ENCODE measurements at places on chromosomes 12 and 14.

- no peak for DNase-seq
These were observed 11.6 kb downstream of the CDK2AP1 start for GRCh38 chr12:123260081-123260480.

DNA sequence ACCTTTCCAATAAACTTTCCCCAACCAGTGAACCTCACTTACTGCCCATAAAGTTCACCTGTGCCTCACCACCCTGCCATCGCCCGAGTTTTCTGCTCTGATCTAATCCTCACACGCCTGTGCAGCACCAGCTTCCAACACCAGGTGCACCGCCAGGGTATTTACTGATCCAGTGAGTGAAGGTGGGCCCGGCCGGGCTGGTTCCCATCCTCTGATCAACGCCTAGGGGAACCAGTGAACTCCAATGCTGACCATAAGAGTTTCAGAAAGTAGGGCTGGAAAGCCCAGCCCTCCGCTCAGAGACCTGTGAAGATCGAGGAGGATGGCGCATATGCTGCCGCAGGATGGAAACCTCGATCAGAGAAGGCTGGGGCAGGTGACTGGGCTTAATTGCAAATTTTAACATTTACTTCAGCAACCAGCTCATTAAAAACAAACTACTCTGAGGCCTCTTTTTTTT lies 685 bp upstream of the MYL6B start:
- DNase-seq, result no peak

GRCh38 chr12:110307372-110307771 lies 26.3 kb downstream of the ATP2A2 start:
- DNase-seq, result no peak

DNA sequence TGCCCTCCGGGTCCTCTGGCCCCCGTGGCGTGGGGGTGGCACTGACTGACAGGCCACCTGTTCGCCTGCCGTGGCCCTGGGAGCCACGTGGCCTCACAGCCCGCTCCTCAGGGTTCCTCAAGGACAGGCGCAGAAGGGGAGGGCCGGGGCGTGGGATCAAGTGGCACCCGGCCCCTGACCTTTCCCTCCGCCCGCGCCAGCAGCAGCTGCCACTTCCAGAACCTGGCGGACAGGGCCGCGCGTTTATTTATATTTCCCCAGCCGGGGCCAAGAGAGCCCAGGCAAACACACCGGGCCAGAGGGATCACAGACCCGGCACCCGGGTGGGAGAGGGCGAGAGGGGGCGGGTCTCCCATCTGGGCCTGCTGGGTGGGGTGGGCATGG lies 92.6 kb downstream of the RFLNA start:
- no peak for DNase-seq

DNA sequence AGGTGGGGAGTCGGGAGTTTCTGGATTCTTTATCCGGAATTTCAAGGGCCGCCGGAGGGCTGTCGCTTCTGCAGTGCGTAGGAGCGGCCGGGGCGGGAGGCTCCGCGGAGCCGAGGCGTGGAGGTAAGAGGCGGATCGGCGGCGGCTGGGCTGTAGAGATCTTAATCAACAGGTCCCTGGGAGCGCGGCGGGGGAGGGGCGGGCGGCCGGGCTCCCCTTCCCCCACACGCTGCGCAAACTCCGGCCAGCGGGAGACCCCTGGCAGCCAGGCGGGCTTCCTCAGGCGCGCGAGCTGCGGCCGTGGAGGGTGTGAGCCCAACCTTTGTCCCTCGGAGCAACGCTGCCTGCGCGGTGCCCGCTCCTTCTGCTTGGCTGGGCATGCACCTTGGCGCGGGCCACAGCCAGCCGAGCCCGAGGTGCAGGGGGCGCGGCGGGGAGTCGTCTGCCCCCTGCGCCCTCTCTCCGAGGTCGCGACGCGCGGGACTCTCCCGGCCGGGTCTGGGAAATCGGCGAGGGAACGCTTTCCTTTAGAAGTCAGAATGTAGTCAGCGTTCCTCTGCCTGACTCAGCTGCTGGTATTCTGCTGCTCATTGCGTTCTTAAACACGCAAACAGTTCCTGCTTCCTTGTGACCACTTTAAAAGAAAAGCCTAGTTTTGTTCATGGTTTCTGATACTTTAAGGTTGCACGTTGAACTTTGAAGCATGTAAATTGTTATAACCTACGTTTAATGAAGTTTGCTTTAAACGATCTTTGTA lies at the start of gene PALS1:
TSS of gene PALS1 (plus strand) at position 25 of the 757 bp plus-strand sequence. CDS start 37,736 bp downstream, outside the sequence.
- peak; percentile 61 for DNase-seq

DNA sequence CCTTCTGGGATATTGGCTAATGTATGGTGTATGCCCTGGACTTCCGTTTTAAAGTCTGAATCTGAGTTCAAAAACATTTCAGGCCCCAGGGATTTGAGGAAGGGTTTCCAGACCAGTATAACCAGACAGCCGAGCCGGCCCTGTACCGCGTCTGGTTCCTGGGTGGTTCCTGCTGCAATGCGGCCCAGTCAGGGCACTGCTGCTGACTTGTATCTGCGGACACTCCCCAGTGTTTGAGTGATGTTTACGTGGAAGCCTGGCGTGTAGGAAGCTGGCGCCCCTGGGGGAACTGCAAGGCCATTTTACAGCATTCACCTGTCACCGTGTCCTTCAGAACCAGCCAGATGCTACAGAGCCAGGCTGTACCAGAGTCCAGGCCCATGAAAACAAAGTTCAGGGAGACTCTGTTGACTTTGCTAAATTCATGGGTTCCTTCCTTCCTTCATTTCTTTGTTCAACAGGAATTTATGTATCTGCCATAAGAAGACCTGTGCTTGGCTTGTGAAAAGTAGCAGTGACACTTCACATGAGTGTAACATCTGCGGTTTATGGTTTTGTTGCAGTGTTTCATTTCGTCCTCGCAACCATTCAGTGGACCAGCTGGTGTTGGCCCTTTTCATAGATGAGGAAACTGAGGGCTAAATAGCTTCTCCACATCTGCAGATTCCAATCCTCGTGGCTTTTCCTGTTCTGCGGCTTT lies 16.8 kb downstream of the EML1 start:
- DNase-seq, result no peak

DNA sequence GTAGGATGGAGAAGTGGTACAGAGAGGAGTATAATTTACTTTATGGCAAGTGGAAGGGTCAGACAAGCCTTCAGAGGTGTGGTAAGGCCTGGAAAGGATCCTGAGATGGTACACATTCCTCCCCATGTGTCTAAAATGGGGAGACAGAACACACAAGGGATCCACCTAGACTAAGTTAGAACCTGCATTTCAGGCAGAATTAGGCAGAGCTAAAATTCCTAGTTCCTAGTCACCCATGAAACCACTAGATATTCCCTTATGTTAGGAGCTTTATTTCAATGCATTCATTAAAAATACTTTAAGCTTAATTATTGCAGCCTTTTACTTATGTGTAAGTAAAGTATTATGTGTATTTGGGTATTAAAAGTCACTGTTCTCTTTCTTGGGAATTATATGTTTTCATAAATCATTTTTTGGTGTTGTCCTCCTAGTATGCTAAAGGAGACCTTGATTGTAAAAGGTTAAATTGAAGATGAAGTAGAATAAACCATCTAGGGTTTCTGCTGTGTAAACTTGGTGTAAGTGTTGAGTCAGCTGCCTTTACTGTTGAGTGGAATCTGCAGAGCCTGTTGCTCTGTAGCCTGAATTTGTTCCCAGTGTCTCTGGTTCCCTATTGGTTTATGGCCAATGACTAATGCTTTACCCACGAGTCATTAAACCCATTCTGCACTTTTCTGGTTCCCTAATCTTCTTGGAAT lies 423.2 kb downstream of the ATP23 start:
- peak; percentile 83 for DNase-seq

DNA sequence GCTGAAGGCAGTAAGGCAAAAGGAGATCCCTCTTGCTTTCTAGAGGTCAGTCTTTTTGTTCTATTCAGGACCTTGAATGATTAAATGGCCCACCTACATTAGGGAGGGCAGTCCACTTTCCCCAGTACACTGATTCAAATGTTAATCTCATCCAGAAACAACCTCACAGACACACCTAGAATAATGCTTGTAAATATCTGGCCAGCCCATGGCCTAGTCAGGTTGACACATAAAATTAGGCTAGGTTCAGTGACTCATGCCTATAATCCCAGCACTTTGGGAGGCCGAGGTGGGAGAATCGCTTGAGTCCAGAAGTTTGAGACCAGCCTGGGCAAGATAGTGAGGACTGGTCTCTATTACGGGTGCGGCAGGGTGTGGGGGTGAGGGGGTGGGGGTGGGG lies 43.5 kb downstream of the MIPOL1 start:
- DNase-seq, result no peak

GRCh38 chr14:87896393-87897380 lies 96.3 kb downstream of the GALC start:
- DNase-seq, result no peak

DNA sequence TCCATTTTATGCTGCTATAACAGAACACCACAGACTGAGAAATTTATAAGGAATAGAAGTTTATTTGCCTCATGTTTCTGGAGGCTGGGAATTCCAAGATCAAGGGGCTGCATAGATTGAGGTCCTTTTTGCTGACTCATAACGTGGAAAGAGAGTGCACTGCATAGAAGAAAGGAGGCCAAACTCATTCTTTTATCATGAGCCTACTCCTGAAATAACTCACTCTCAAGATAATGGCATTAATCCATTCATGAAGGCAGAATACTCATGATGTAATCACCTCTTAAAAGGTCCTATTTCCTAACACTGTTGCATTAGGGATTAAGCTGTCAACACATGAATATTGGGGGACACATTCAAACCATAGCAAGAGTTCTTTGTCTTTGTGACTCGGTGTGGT lies 60.0 kb upstream of the FBXO33 start:
- DNase-seq, result peak; percentile 6

DNA sequence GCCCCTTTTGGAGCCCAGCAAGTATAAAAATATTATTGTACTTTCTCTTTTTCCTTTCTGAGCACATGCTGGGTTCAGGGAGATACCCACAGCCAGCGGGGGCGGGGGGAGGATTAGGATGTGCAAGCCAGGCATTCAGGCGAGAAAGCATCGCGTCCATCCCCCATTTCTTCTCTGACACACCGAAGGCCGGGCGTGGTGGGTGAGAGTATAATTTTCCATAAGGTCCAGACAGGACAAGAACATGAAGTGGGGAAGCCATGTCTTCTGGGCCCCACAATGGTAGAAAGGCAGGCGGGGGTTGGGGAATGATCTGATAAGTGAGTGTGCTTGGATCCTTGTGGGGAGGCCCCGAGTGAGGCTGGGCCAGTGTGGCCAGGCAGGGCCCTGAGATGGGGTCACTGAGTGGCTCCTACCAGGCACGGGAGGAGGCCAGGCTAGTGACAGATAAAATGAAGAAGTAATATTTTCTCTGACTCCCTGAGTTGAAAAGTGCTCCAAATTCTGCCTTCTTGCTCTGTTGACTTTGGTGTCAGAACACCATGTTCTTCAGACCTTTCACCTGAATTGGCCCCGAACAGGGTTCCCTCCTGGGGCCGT lies 10.7 kb upstream of the LRTM2 start:
- no peak for DNase-seq

GRCh38 chr12:88391556-88391955 lies 188.7 kb downstream of the KITLG start:
- peak; percentile 43 for DNase-seq

DNA sequence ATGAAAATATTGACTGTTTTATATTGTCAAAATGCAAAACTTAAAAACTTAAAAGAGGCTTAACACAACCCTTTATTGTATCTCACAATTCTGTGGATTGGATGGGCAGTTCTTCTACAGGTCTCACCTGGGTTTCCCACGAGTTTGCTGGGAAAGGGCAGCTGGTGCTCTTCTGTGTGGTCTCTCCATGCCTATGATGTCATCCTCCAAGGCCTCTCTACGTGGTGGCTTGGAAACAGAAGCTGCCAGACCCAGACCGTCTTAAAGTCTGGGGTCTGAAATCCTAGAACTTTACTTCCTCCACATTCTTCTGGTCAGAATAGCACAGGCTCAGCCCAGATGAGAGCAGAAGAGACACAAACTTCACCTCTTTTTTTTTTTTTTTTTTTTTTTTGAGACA lies 36.5 kb upstream of the KICS2 start:
- DNase-seq, result no peak

GRCh38 chr14:102805941-102806340 lies 28.7 kb downstream of the TRAF3 start:
- no peak for DNase-seq

DNA sequence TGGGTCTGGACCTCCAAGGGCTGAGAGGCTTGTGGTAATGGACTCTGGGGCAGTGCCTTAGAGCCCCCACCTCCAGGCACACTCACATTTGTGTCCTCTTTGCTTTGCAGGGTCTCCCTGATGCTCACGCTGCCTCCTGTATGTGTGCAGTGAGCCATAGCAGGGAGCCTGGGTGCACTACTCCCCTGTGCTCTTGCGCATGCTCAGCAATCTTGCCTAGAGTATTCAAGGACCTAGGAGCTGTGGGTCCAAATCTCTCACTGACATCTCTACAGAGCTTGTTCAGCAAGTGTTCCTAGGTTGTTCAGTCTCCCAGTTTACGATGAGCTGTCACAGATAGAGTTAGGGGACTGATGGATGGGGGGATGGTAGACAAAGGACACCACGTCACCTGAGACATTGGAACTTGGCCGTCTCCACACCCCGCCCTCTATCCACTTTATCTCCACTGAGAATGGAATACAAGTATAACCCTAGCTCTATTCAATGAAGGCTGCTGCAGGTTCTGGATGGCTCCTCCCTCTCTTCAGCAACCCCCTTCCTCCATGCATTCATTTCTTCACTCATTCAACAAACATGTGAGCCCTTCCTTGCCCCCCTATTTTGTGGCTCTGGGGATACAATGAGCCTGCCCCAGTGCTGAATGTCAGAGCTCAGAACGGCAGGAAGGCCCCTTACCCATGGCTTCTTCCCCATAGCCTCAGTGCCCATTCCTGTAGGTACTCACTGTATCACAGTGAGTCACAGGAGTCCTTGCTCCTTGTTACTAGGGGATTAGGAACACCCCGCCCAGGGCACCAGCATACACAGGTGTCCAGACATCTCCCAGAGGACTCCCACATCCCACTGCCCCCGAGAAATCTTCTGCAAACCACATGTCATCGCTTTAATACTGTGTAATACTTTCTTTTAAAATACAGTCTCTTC lies 31.2 kb downstream of the FIGNL2 start:
- no peak for DNase-seq

GRCh38 chr14:99035712-99036610 lies 236.0 kb downstream of the BCL11B start:
- peak; percentile 93 for DNase-seq

DNA sequence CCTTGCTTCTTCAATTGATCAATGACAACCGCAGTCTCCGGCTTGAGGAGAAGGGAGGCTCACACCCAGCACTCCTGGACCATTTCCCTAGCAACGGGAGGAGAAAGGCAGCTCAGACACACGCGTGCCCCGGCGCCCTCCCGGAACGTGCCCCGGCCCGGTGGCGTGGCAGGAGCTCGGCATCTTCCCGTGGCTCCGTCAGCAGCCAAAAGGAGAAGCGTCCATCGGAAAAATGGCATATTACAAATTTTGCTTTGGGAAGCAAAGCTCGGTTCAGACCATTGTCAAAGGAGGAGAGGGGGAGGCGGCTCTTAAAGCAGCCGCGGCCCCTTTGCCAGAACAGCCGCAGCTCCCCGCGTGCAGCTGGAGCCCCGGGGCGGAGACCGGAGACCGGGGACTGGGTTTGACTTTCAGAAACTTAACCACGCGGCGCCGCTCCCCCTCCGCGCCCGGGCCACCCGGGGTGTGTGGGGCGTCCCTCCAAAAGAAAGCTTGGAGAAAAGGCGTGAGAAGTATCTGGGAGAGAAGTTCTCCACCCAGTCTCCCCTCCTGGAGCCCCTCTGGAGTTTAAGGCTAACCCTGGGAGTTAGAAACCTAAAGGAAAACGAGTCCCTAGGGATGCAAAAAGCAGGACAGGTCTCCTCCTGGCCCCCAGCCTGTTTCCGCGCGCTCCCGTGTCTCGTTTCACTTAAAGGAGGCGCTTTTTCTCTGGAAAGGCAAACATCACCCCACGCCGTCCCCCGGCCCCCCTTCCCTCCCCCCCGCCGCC lies 545 bp downstream of the PPFIA2 start:
- peak; percentile 4 for DNase-seq
